ENCODE measurements at places on chromosomes 3 and 15.

DNA sequence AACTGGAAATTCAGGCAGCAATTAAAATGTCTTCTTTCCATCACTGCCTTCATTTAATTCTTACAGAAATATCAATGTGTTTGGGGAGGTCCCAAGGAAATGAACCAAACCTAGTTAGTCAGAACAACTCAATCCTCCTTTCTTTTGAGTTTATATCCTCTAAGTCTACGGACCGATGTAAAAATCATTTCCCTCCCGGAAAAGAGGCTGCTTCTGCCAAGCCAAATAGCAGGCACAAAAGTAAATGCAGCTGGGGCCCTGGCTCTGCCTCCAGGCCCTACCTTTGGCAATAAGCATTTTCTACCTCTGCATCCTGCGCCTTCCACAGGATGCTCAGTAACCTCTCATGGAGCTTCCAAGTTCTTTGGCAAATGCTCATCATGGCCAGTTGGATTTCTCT lies 122.5 kb upstream of the COL8A1 start:
- DNase-seq, result no peak

DNA sequence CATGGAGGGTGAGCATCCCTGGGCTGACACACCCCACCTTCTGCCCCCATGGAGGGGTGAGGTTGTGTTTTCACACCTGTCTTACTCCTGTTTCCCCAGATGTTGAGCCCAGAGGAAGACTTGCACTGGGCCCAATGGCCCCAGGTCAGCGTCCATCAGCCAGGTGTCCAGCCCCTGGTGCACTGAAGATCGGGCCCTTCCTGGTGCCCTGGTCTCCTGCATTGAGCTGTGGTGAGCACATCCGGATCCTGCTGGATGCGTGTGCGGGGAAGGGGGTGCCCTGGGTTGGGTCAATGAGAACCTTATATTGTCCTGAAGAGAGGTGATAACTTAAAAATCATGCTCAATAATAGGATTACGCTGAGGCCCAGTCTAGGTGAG lies 227.3 kb downstream of the SNRPN start:
- DNase-seq, result no peak

DNA sequence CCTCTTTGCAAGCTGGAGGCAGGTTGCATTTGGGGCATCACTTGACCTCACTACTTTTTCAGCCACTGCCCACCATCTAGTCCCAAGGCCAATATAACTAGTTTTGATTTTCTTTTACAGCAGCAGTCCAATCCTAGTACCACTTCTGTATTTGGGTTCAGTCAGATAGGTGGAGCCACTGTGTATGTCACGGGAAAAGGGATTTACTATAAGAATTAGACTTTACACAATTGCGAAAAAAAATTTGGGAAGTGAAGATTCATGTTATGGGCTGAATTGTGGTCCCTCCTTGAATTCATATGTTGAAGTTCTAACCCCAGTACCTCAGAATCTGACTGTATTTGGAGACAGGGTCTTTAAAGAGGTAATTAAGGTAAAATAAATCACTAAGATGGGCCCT lies 37.4 kb upstream of the NMNAT3 start:
- no peak for DNase-seq

DNA sequence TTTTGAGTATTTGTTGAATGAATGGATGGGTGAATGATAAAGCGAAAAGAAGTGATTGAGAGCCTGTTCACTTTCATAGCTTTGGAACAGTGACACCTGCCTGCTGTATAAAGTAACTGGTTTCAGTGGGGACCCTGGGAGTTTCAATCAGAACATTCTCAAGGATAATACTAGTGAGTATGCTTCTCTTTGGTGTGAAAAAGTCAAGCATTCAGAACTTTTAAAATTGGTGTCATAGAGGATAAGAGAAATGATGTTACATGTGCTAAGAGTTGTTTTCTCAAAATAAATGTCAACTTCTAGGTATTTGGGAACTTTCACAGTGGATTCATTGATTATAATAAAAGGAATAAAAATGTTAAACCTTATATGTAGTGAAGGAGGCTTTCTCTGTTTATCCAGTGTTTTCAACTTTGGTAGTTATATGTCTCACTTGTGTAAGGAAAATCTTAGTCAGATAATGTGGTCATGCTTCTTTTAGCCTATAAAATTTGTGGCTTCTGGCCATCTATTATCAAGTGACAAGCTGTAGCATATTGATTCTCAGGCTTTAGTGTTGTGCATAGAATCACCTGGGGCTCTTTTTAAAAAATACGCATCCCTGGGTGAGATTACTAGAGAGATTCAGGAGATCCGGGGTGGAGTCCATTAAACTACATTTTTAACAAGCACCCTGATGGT lies 11.9 kb downstream of the LRCH3 start:
- no peak for DNase-seq

GRCh38 chr3:101687142-101687931 lies 819 bp upstream of the RPL24 start:
- DNase-seq, result no peak

DNA sequence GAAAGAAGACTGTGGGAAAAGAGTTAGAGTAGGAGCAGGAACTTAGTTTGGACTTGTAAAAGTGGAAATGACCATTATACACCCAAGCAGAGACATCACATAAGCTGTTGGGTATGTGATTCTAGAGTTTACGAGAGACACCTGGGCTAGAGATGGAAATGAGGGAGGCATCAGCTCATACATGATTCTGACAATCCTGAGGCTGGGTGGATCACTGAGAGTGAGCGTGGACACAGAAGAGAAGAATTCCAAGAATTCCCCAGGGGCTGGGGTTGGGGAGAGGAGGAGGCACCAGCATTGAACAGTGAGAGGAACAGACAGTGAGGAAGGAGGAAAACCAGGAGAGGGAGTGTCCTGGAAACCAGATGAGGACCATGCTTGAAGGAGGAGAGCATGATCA lies 113.5 kb downstream of the KCNAB1 start:
- DNase-seq, result no peak

All from esophagus squamous epithelium (tissue), 5 donors.